ENCODE measurements at places on chromosomes 6 and 20.

GRCh38 chr6:166526937-166527336 lies 59.5 kb downstream of the RAMACL start:
- DNase-seq: no peak

GRCh38 chr6:15526212-15526701 lies 136.6 kb downstream of the DTNBP1 start:
- no peak for DNase-seq

DNA sequence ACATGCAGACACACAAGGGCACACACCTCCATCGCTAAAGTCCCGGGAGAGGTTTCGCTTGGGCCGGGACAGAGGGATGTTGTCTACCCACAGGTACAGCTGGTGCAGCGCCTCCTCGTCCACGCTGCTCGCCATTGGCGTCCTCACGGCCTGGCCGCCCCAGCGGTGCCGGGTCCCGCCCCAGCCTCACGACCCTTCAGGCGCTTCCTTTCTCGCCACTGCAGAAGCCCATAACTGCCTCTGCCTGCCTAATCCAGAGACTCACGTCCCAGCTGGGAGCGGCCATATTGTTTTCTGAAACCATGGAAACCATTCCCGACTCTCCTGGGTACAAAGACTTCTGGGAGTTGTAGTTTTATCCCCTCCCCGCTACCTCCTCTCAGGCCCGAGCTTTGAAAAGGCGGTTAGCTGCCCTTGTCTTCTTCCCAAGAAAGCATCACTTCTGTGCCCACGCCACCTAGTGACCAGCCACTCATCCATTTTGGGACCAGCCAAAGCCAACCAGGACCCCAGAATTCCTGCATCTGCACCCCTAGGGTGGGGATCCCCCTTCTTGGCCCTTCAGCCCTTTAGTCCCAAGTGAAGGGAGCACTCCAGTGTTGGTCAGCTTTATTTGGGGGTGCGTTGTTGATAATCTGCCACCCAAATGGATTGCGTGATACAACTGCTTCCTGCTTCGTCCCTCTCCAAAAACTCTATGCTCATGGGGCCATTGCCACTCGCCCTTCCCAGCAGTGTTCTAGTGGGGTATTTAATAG lies at the start of gene SPEF1:
Gene SPEF1, minus strand, starts transcription at position 296 of the 758 bp plus-strand sequence. Its CDS starts 161 bp downstream, at position 135.
- DNase-seq: peak; percentile 92

DNA sequence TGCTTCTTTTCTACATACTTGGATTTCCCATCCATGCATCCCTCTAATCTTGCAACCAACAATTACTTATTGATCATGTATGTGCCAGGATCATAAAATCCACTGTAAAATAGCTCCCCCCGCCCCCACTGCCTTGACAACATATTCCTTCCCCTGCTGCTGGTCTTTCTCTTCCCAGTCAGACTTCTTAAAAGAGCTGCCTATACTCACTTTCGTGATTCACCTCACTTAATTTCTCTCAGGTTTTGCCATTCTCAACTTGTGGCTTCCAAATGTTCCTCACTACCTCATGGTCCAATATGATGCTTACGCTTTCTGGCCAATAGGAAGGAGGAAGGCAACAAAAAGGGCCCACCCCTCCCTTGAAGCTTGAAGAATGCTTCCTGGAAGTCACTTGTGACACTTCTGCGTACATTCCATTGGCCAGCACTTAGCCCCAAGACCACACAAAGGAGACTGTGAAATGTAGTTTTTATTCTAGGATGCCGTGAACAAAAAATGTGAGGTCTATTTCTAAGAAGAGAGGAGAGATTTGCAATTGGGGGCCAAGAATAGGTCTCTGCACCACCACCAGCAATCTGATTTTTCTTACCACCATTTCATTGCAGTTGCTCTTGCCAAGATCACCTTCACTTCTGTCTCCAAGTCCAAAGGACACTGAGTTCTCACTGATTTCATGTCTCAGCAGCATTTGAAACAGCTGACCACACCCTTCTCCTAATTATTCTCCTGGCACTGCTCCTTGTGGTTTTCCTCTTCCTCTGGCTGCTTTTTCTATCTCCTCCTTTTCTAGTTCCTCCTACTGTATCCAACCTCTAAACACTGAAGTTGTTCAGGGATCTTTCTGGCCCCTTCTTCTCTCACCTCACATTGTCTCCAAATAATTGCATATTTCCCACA lies 30.8 kb downstream of the CD164 start:
- DNase-seq: peak; percentile 38
